ENCODE measurements at places on chromosomes 2 and 18. TPM values are rescaled to one million over a fixed set of nuclear protein-coding genes. Genes with fewer than 3 reads are reported as not detected.

Gene RHOB
- 931 TPM for total RNA-seq

Gene MAP3K19
- not detected for total RNA-seq

Gene HK2
- total RNA-seq, result 3.2 TPM

Gene MAL
- total RNA-seq, result not detected

Gene CFC1
- total RNA-seq, result not detected

Gene SOWAHC
- total RNA-seq, result 7.7 TPM

Gene CRYGD
- total RNA-seq, result not detected

Gene RGPD5
- total RNA-seq, result 41.0 TPM

Gene RIT2
- total RNA-seq, result not detected

Gene C1QL2
- total RNA-seq, result not detected

Gene CSRNP3
- total RNA-seq, result under 0.01 TPM

Gene TMEM37
- 0.49 TPM for total RNA-seq

Gene ALK
- not detected for total RNA-seq

Gene SERPINB4
- total RNA-seq, result not detected

Gene ABCB11
- under 0.01 TPM for total RNA-seq

Gene PAX8
- 0.16 TPM for total RNA-seq

Gene ASPRV1
- 0.16 TPM for total RNA-seq

Gene CLEC4F
- 0.13 TPM for total RNA-seq

Gene TEX44
- not detected for total RNA-seq

Gene EPB41L3
- total RNA-seq, result 27.3 TPM

Gene SLC5A7
- not detected for total RNA-seq

Gene IL36A
- not detected for total RNA-seq

Gene MRO
- total RNA-seq, result 0.16 TPM

Gene PLEKHH2
- total RNA-seq, result under 0.01 TPM

Gene UGT1A10
- total RNA-seq, result not detected

Gene CYRIA
- 30.8 TPM for total RNA-seq

Gene ALPG
- total RNA-seq, result not detected

Gene MATN3
- 1.0 TPM for total RNA-seq

Gene TTN
- total RNA-seq, result 0.49 TPM

Gene EML6
- 0.13 TPM for total RNA-seq

Gene GTF2A1L
- not detected for total RNA-seq

Gene GNAL
- total RNA-seq, result not detected

Gene CYP26B1
- total RNA-seq, result 1.2 TPM

Gene HNMT
- total RNA-seq, result 4.4 TPM

Gene SMYD5
- 11.0 TPM for total RNA-seq

Gene GALR1
- not detected for total RNA-seq

Gene ALPI
- total RNA-seq, result not detected

Gene MOGAT1
- total RNA-seq, result not detected

Gene ITSN2
- 102 TPM for total RNA-seq

Measured in bladder microvascular endothelial cell (primary cell).